ENCODE measurements at places on chromosomes 2 and 18.
A peak's percentile ranks its signal among the peaks of the same experiment; 100 is the strongest.

- H3K27me3 ChIP-seq: no peaks in the 10 kb centered on the region
- H3K27ac ChIP-seq: no peak overlapping the region
- no peak overlapping the region for H3K4me3 ChIP-seq
- no peaks in the 10 kb centered on the region for H3K4me1 ChIP-seq
- DNase-seq: no peak
Measured at GRCh38 chr2:107633580-107634147, 193.0 kb upstream of the RGPD4 start.

DNA sequence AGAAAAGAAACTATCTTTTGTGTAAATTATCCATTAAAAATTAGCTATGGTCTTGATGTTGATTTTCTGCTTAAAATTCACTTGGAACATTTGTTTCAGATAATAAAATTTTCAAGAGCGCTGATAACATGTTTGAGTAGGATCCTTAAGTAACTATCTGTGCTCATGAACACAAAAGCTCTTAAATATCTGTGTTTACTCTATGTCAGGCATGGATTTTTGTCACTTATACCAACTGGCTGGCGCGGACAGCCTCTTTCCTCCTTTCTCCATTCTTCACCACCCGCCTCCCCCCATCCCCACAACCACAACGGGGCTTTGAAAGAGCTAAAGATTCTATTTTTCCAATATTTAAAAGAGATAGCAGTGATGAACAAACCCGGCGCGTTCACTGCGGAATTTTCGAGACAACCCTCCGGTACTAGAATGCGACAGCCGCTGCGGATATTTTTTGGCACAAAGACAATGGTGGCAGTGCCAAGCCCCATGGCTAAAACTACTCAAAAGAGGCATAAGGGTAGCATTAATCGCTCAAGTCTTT is 181.5 kb downstream of the TCF4 start:
- H3K4me1 ChIP-seq: peaks cover 8% of the 10 kb centered on the region
- no peak overlapping the region for H3K27ac ChIP-seq
- DNase-seq: no peak
- H3K36me3 ChIP-seq: no peaks in the 10 kb centered on the region
- H3K4me3 ChIP-seq: no peak overlapping the region
- peaks cover 4% of the 10 kb centered on the region for H3K27me3 ChIP-seq

DNA sequence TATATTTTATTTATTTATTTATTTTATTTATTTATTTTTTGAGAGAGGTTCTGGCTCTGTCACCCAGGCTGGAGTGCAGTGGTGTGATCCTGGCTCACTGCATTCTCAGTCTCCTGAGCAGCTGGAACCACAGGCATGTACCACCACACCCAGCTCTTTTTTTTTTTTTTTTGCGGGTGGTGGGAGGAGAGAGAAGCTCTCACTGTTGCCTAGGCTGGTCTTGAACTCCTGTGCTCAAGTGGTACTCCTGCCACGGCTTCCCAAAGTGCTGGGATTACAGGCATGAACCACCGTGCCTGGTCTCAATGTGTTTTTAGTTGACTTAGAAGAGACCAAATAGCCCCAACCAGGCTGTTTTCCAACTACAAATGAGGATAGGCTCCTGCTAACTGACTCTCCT is 80.7 kb downstream of the PDCL3 start:
- H3K27me3 ChIP-seq: no peaks in the 10 kb centered on the region
- peaks cover 8% of the 10 kb centered on the region for H3K36me3 ChIP-seq
- H3K4me1 ChIP-seq: peaks cover 37% of the 10 kb centered on the region
- no peak overlapping the region for H3K4me3 ChIP-seq

- no peaks in the 10 kb centered on the region for H3K27me3 ChIP-seq
- peak; percentile 24 for DNase-seq
- H3K36me3 ChIP-seq: no peaks in the 10 kb centered on the region
- H3K4me3 ChIP-seq: peak overlapping the region; percentile 0
Measured at GRCh38 chr2:62313449-62314227, 117.7 kb downstream of the B3GNT2 start.

GRCh38 chr18:41687138-41687537 is 267.9 kb upstream of the PIK3C3 start:
- no peaks in the 10 kb centered on the region for H3K27me3 ChIP-seq
- H3K4me3 ChIP-seq: no peak overlapping the region
- H3K4me1 ChIP-seq: no peaks in the 10 kb centered on the region
- no peaks in the 10 kb centered on the region for H3K36me3 ChIP-seq
- no peak for DNase-seq

GRCh38 chr2:204486321-204486720 is 59.0 kb upstream of the PARD3B start:
- H3K27me3 ChIP-seq: peaks cover 3% of the 10 kb centered on the region
- H3K4me1 ChIP-seq: no peaks in the 10 kb centered on the region
- DNase-seq: no peak
- H3K27ac ChIP-seq: no peak overlapping the region

- no peaks in the 10 kb centered on the region for H3K27me3 ChIP-seq
- no peak overlapping the region for H3K27ac ChIP-seq
- H3K36me3 ChIP-seq: no peaks in the 10 kb centered on the region
- no peak overlapping the region for H3K4me3 ChIP-seq
Measured at GRCh38 chr18:51010218-51010617, 19.8 kb upstream of the SMAD4 start.
